GM23338 (cell line): ENCODE measurements at places on chromosomes 7 and 10. TPM values are rescaled to one million over a fixed set of nuclear protein-coding genes. Genes with fewer than 3 reads are reported as not detected.

The ELAPOR2 gene
- total RNA-seq: 27.1 and 42.9 TPM in 2 replicates

DNA sequence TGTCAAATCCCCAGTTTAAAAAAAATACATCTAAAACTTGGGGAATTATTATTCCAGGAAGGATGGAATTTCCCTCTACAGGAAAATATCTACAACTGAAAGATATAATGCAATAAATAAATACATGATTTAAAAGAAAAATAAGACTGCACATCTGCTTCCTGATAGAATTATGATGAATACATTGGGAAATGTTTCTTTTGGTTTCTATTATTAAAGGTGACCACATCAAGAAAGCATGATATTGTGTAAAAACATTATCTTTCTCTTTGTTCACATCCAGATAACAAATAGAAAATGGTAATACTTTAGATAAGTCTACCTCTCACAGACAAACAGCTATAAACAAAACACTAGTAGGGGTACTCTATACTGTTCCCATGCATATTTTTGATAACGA lies 19.2 kb downstream of the SEMA3D start:
- no peaks in the 10 kb centered on the region for H3K36me3 ChIP-seq
- no peak overlapping the region for H3K27ac ChIP-seq
- DNase-seq: no peak
- H3K27me3 ChIP-seq: no peaks in the 10 kb centered on the region

DNA sequence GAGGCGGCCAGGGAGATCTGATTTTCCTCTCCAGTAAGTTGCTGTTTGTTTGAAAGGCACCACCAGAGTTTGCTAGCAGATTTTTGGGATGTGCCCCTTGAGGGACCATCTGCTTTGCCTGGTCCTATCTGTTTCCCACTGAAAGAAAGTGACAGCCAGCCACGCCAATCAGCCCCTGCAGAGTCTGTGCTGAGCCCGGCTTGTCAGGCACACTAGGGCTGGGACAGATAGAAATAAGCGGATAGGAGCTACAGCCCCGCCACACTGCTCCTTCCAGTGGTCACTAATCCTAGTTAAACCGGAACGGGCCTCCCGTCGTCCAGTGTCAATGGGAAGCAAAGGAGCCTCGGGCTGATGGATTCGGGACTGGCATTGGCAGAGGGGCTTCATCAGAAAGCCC lies 161.9 kb upstream of the PRR15 start:
- H3K27ac ChIP-seq: no peak overlapping the region
- no peak for DNase-seq
- H3K4me3 ChIP-seq: no peak overlapping the region
- H3K36me3 ChIP-seq: no peaks in the 10 kb centered on the region
- H3K27me3 ChIP-seq: no peaks in the 10 kb centered on the region

- H3K4me3 ChIP-seq: no peak overlapping the region
- DNase-seq: no peak
- H3K27ac ChIP-seq: no peak overlapping the region
Observed at GRCh38 chr10:4073912-4074311, 288.9 kb upstream of the KLF6 start.

The MYL10 gene
- total RNA-seq: not detected in 2 replicates

- no peaks in the 10 kb centered on the region for H3K27me3 ChIP-seq
- no peak overlapping the region for H3K27ac ChIP-seq
- DNase-seq: no peak
- H3K36me3 ChIP-seq: no peaks in the 10 kb centered on the region
- H3K4me1 ChIP-seq: peaks cover 28% of the 10 kb centered on the region
- H3K4me3 ChIP-seq: no peak overlapping the region
Observed at GRCh38 chr10:124062390-124062789, 31.0 kb downstream of the CHST15 start.

GRCh38 chr7:39686261-39686924 lies 63.0 kb downstream of the RALA start:
- DNase-seq: no peak
- no peak overlapping the region for H3K27ac ChIP-seq
- no peaks in the 10 kb centered on the region for H3K36me3 ChIP-seq
- H3K27me3 ChIP-seq: no peaks in the 10 kb centered on the region

GRCh38 chr7:94412762-94413322 lies 18.1 kb downstream of the COL1A2 start:
- DNase-seq: no peak
- H3K27ac ChIP-seq: no peak overlapping the region
- H3K4me1 ChIP-seq: peaks cover 9% of the 10 kb centered on the region; the same call in 1 of the 2 replicates
- no peaks in the 10 kb centered on the region for H3K27me3 ChIP-seq
- peaks cover 48% of the 10 kb centered on the region for H3K36me3 ChIP-seq
- no peak overlapping the region for H3K4me3 ChIP-seq

The FAM241B gene
- total RNA-seq: 6.7 and 8.7 TPM in 2 replicates

GRCh38 chr10:47152861-47153349 lies 147.1 kb upstream of the GDF10 start:
- H3K36me3 ChIP-seq: peaks cover 4% of the 10 kb centered on the region; the same call in 1 of the 2 replicates
- H3K27me3 ChIP-seq: no peaks in the 10 kb centered on the region
- H3K4me3 ChIP-seq: no peak overlapping the region
- DNase-seq: peak; percentile 44
